WTC11 (cell line): ENCODE measurements at places on chromosomes 2 and 18. TPM values are rescaled to one million over a fixed set of nuclear protein-coding genes. Genes with fewer than 3 reads are reported as not detected.

PID1 gene
- 1.2 to 2.6 TPM (median 1.3 TPM) in 3 replicates for total RNA-seq

TRABD2A gene
- total RNA-seq: 7.1 to 12.1 TPM (median 7.5 TPM) in 3 replicates

ASB18 gene
- total RNA-seq: not detected in 3 replicates

TCF7L1 gene
- 104 to 108 TPM (median 106 TPM) in 3 replicates for total RNA-seq

COL3A1 gene
- total RNA-seq: 0.61 to 2.1 TPM (median 0.76 TPM) in 3 replicates

EFHD1 gene
- 5.4 to 6.8 TPM (median 6.1 TPM) in 3 replicates for total RNA-seq

GRCh38 chr2:173614265-173614930 lies 259.7 kb downstream of the CDCA7 start:
- no peak for DNase-seq

GRCh38 chr18:48831113-48831759 lies 119.5 kb downstream of the SMAD7 start:
- DNase-seq: peak; percentile 5

DNA sequence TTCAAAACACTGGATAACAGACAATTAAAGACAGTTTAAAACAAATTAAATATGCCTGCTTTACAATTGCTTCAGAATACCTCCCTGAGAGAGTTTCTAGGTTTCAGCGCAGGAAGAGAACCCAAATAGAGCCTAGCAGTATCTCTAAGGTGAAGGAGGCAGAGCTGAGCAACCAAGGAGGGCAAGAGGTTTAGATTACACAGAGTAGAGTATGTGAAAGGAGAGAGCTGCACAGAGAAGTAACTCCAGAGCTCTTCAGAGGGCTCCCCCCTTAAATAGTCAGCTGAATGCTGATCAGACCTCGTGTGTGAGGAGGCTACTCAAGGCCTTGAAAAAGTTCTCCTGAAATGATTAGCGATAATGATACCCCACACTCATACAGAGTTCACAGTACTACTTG lies 386.5 kb upstream of the TCF4 start:
- no peak for DNase-seq

DNA sequence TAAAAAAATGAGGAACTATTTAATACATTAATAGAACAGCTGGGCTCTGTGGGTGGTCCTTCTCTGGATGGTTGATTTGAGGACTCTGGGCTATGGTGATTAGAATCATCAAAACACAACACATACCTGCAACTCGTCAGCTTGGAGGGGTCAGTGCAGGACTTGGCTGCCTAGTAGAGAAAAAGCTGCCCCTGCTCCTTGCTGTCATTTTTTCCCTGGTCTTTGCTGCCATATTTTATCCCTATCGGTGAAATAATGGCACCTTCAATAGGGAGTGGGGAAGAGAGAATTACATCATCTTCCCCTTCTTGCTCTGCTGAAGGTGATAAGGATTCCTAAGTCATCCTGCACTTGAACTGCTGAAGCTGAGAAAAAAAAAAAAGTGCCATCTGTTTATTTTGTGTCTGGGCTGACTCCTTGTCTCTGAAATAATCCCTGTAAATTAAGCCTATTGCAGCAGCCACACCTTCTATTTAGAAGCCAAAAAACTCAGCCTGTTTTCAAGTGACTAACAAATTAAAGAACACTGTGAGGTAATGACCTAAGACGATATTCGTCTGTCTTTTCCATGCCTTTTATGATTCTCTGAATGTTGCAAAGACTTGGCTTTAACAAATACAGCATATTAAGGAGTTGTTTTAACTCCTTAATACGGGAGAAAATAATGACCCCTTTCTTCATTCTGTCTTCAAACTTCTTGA lies 89.3 kb downstream of the ACVR1 start:
- no peak for DNase-seq

DNA sequence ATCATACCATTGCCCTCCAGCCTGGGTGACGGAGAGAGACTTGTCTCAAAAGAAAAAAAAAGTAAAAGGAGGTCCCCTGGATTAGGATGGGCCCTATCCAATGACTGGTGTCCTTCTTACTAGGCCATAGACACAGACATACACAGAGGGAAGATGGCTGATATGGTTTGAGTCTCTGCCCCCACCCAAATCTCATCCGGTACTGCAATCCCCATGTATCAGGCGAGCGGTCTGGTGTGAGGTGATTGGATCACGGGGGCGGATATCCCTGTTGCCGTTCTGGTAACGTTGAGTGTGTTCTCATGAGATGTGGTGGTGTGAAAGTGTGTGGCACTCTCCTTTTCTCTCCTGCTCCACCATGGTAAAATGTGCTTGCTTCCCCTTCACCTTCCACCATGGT lies 7.8 kb upstream of the CNDP2 start:
- no peak for DNase-seq

GRCh38 chr2:23487735-23488492 lies 102.9 kb downstream of the KLHL29 start:
- DNase-seq: no peak

DNA sequence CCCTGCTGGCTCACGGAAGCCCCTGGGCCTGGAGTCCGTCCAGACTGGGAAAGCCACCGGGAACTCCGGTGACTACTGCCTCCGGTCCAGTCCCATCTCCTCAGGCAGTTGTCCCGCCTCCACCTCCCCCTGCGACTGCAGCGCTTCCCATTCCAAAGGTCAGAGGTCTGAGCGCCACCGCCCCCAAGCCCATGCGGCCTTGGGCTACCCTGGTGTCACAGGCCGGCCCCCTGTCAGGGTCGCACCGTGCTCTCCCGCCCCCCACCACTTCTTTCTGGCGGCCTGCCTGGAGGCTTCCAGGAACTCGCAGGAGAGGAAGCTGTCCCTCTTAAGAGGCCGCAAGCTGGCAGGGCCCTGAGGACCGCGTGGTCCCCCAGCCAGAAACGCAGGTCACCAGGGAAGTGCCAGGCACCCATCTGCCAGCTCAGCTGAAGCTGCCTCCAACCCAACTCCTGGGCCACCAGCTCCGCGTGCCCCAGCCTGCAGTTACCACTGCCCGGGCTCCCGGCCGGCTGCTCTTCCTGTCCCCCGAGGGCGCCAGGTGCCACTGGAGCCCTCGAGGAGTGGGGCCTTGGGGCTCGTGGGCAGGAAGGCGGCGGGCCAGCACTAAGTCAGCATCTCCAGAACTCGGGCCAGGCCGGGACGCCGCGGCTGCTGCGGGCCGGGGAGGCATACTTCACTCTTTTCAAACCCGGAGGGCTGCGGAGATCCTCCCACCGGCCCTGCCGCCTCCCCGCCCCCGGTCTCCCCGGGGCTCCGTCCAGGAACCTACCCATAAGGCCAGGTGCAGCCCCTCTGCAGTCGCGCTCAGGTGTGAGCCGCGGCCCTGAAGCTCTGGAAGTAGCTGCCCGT lies 83.3 kb upstream of the POMC start:
- DNase-seq: peak; percentile 57

DNA sequence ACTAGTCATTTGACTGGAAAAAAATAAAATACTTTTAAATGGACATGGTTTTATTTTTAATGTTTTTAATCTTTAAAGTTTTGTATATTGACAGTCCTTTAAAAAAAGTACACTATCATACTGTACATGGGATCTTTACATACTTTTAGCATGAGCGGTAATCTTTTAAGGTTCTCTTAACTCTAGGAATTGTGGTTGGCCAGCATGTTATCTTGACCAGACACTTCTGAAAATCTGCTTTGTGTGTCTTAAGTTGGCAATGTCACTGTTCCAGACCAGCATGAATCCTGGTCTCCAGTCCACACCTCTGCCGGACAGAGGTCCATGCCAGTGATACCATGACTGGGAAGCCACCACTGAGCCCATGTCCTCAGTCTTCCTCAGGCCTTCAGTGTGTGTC lies 17.7 kb downstream of the ITGB1BP1 start:
- DNase-seq: no peak

- no peak for DNase-seq
These were observed 13.0 kb upstream of the APCDD1 start for GRCh38 chr18:10441472-10441871.

- DNase-seq: no peak
These were observed 52.7 kb downstream of the MAP2 start for GRCh38 chr2:209476367-209477208.
